Osteoblast (primary cell): ENCODE measurements at places on chromosomes 11 and 22.

- DNase-seq, result no peak
These were observed 68.4 kb downstream of the TBC1D22A start for GRCh38 chr22:46830841-46831240.

DNA sequence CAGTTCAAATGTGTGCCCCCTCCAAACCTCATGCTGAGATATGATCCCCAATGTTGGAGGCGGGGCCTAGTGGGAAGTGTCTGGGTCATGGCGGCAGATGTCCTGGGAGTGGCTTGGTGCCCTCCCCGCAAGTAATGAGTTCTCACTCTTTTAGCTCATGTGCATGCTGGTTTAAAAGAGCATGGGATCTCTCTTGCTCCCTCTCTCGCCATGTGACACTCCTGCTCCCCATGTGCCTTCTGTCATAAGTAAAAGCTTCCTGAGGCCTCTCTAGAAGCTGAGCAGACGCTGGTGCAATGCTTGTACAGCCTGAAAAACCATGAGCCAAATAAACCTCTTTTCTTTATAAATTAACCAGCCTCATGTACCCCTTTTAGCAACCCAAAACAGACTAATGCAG is 98.8 kb downstream of the SGSM3 start:
- DNase-seq, result no peak

DNA sequence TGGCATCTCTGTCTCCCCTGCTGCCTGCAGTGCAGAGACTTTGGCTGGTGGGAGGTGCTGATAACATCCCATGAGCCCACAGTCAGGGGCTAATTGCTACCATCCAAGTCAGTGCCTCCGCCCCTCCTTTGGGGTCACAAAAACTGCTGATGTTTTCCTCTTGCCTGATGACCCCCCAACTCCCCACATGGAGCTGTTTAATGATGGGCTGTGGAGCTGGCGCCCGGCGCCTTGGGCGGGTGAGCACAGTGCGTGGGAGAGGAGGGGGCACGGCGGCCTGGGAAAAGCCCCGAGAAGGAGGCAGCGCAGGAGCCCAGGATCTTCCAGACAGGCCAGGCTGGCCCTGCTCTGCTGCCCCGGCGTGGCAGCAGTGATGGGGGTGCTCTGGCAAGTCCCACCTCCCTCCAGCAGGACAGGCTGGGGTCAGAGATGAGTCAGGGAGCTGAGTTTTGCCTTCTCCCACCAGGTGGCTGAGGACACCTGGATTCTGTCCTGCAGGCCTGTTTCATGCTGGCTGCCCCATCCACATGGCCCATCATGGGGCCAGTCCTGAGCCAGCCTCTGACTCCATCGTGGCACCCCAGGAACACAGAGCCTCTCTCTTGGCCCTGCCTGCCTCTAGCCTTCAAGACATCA is 43.8 kb downstream of the NECTIN1 start:
- DNase-seq, result no peak

DNA sequence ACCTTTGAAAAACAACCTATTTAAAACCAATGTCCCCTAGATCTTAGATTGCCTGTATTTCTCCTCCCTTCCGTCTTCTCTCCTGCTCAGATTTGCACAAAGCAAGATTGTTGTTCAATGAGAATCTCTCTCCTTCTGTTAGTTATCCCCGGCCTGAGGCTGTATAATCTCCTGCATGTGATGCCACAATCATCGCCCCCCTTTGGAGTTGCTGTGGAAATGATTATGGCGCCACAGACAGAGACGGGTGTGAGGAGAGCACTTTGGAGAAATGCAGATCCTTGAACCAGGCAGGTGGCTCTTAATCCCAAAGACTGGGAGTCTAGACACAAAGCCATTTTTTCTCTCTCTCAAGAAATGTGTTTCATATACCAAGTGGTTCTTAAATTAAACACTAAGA is 941.3 kb downstream of the OPCML start:
- no peak for DNase-seq

- peak; percentile 85 for DNase-seq
These were observed at the start of gene GLB1L3 for GRCh38 chr11:134275534-134276395. TSS of gene GLB1L3 (plus strand) at chr11:134276379. CDS start at chr11:134276741, 362 bp downstream.

DNA sequence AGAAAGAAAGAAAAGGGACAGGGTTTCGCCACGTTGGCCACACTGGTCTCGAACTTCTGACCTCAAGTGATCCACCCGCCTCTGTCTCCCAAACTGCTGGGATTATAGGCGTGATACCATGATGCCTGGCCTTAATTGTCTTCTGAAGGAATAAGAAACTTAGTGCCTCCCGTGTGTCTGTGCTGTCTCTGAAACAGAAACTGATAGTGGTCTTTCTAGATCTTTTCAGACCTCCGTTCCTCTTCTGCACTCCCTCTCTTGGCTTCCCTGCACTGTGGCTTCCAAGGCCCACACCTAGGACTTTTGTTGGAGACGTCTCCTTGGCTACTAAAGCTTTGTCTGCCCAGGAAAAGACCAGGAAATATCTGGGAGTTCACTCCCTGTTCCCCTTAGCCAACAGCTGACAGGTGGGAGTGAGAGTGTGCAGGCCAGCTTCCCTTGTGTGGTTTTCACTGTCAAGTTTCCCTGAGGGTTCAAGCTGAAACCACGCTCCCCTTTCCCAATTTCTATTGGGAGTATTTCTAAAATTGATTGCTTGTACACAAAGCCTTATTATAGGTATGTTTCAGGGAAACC is 10.1 kb upstream of the HTR3B start:
- peak; percentile 23 for DNase-seq

DNA sequence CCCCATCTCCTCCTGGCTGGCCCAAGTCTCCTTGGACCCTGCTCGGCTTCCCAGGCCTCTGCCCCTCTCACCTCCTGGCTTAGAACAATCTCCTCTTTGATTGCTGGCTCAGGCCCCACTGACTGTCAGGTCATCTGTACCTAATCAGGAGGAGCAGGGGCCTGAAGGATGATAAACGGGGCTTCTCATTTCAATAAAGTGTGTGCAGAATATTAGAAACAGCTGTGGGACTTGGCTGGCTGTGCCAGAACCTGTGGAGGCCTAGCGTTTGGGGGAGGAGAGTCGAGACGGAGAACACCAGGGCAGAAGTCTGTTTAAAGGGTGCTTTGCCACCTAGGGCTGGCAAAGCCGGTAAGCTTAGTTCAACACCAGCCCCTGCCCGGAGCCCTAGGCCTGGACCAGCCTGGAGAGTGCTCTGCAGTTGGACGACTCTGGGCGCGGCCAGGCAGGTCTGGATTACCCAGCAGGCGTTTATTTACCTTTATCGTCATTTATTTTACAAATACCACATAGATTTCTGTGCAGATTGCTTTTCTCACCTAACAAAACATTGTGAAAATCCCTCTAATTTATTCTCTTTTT is 10.1 kb upstream of the VSIG10L2 start:
- no peak for DNase-seq

DNA sequence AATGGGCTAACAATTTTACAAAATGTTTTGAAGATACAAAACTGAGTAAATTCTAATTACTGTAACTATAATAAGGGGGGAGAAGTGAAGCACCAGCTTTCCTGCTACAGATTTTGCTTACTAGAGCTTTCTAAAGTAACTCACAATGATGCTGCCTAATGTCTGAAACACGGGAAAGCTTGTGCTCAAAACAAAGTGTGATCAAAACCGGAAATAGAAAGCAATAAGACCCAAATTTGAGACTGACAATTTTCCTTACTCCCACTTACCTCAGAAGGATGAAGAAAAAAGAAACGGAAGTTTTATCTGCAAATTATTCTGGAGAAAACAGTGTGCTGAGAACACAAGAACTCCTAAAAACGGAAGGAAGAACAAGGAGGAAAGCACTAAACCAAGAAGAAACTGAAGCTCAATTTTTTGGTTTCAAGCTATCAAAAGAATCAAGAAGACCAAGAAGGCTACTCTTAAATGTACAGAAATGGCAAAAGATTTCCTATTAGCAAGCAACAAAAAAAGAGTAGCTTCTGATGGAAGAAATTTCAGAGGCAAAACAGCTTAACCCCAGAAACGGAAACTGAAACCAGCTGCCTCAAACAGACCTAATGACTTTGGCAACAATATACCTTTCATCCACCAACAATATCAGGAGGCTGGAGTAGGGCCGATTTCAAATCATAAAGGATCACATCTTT is 33.4 kb downstream of the AMBRA1 start:
- DNase-seq, result no peak

- DNase-seq, result no peak
These were observed 11.1 kb upstream of the PAMR1 start for GRCh38 chr11:35536470-35536869.

- no peak for DNase-seq
These were observed 48.9 kb downstream of the DHCR7 start for GRCh38 chr11:71399341-71399740.

DNA sequence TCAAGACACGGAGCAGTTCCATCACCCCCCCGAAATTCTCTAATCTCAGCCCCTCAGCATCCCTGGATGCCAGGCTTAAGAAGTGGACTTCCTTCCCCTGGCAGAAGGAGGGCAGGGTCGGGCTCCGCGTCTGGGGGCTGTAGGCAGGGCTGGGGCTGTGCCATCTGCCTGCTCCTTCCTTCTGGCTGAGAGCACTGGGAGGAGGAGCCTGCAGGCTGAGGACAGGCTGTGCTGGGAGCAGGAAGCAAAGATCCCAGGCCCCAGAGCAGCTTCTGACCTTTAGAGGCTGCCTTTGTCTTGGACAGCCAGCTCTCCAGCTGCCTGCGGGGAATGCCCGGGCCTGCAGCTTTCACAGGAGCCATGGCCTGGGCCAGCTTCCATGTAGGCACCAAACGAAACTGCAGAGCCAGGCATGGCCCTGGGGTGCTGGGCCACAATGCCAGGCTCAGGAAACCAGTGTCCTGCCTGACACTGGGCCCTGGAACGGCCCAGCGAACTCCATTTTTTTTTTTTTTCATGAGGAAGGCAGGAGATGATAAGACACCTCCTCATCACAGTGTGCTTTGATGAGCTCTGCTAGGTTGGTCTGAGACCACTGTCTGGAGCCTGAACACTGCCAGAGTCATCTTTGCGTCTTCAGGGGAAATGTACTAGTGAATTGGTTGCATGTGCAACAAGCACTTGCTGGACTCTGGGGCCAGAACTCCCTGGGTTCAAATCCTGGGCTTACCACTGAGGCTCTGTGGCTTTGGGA is 67.9 kb downstream of the MCM5 start:
- peak; percentile 78 for DNase-seq

- no peak for DNase-seq
These were observed 37.7 kb downstream of the CHKA start for GRCh38 chr11:68083517-68083916.

- no peak for DNase-seq
These were observed 2.9 kb downstream of the QSER1 start for GRCh38 chr11:32895471-32895870.
